Substantia nigra (tissue), 51 donors: ENCODE measurements at places on chromosomes 2 and 18.

DNA sequence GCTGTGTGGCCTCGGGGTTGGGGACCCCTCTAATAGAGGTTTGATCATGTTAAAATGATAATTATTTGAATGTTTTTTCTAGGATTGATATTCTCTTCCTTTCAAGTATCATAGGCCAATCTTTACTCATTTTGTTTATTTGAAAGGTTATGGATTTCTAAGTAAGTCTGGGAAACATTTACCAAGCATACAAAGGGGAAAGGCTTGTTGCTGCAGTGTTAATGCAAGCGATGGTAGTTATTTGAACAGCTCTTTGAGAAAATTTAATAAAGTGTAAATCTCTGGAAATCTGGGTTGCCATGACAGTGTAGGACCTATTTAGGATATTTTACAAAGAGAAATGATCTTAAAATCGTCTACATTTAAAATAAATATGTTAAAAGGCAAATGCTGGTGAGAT is 56.1 kb downstream of the SPTBN1 start:
- DNase-seq, result no peak

GRCh38 chr2:38398739-38399138 is 21.7 kb upstream of the ATL2 start:
- DNase-seq, result no peak

- no peak for DNase-seq
These were observed 274.0 kb downstream of the NDUFA10 start for GRCh38 chr2:239750929-239751678.

GRCh38 chr2:186690786-186691185 is 3.1 kb upstream of the FAM171B start:
- DNase-seq, result no peak

- DNase-seq, result no peak
These were observed 366.8 kb downstream of the TGIF1 start for GRCh38 chr18:3816610-3817363.

GRCh38 chr2:238039151-238039550 is 21.6 kb upstream of the SCLY start:
- no peak for DNase-seq

- peak; percentile 38 for DNase-seq
These were observed at the start of gene EIF2AK2 for GRCh38 chr2:37156857-37157714. EIF2AK2 (minus strand) TSS chr2:37156980; CDS start chr2:37147806, 9,174 bp downstream.

- no peak for DNase-seq
These were observed 600.8 kb downstream of the CPS1 start for GRCh38 chr2:211157211-211157610.

GRCh38 chr2:178542161-178542560 is 61.9 kb downstream of the PLEKHA3 start:
- no peak for DNase-seq
